ENCODE measurements at places on chromosomes 7 and 10. TPM values are rescaled to one million over a fixed set of nuclear protein-coding genes. Genes with fewer than 3 reads are reported as not detected.

GRCh38 chr7:28203508-28204240 lies 23.1 kb upstream of the JAZF1 start:
- DNase-seq = no peak
- H3K27me3 ChIP-seq = peaks cover 31% of the 10 kb centered on the region
- H3K36me3 ChIP-seq = no peaks in the 10 kb centered on the region
- no peak overlapping the region for H3K27ac ChIP-seq
- H3K4me3 ChIP-seq = no peak overlapping the region

DNA sequence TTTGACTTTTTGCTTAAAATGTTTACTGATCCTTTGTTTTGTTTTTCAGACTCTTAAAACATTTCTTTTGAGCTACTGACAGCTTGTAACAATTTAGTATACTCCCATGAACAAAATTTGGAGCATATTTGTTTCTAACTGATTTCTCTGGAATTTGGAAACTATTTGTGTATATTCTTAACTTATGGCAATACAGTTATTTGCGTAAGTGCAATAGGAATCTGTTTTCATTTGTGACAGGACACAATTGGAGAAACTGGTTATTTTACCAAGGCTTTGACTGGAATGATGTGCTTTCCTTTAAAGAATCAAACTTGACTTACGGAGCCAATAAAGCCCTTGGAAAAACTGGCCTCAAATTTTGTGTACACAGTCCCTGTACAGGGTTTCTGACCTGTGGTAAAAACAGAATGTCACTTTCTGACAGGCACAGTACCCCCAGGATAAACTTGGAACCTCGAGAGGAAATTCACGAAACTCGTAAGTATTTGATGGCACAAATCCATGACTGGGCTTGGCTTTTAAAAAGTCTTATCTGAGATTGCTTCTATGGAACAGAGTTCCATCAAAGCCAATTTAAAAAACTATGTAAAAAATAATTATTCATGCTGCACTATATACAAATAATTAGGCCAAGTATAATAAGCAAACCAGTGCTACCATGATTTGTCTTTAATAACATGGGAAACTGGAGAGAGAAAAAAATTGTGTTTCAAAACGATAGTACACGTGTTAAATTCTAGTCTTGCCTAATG lies 70.4 kb downstream of the ST8SIA6 start:
- H3K4me3 ChIP-seq = no peak overlapping the region
- no peak overlapping the region for H3K27ac ChIP-seq
- no peaks in the 10 kb centered on the region for H3K27me3 ChIP-seq

- H3K4me1 ChIP-seq = peaks cover 15% of the 10 kb centered on the region
- H3K4me3 ChIP-seq = no peak overlapping the region
- H3K27ac ChIP-seq = no peak overlapping the region
Observed at GRCh38 chr7:94059746-94060145, 55.6 kb upstream of the BET1 start.

DNA sequence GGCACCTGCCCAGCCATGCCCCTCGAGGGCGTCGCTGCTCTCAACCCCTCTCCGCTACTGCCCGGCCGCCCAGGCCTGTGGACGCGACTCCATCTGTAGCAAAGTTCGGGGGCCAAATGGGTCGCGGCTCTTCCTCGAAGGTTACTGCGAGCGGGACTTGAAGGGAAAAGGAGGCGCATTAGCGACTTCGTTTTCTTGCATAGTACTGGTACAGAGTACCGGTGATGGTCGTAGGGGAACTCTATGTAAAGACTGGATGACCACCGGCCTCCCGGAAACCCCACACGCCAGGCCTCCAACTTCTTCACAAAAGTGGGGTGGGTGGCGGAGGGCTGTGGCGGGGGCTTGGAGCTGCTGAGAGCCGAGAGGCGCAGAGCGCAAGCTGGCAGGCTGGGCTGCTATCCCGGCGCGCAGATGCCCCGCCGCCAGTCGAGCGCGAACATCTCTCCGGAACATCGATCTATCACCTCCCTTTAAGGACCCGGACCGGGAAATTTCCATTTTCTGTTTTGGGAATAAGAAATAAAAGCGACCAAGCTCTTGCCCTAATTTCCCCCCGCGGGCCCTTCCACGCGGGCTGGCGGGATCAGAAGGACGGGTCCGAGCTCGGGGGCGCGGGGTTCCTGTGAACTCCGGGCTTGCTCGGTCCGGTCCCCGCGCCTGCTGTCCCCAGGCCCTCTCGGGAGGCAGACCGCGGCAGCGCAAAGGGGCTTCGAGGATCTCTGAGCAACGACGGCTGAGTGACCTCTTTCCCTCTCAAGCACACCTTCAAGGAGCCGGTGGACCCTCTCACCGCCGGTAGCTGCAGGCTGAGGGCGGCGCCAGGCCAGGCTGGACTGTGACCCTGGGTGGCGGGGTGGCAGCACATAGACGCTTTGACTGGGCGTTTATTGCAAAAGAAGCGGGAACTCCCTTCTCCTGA lies 12.2 kb upstream of the FEZF1 start:
- peaks cover 31% of the 10 kb centered on the region for H3K27me3 ChIP-seq
- no peak overlapping the region for H3K4me3 ChIP-seq
- no peaks in the 10 kb centered on the region for H3K4me1 ChIP-seq
- no peak overlapping the region for H3K27ac ChIP-seq

DNA sequence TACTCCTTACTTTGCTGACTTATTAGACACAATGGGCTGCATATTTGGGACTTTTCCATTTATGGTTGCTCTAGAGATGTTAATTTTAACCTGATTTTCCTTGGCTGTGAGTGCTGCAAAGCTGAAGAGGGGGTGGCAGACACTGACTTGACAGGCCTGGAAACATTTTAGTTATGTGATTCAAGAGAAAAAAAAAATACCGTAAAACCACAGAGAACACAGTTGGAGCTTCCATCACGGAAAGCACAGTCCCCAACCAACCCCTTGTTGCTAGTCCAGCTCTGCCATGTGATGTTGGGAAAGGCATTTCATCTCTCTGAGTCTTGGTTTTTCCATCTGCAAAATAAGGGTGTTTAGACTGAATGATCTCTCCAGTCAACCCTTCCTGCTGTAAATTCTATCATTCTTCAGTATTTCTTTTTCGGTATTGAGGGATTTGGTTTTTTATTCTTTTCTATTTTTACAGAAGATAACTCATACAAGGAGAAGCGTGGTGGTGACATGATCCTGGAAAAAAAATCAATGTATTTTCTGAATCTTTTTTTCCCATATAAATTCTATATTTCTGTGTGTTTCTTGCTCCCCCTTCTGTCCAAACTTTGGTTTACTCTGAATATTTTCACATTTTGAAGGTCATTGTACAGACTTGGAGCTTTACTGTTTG lies 246.1 kb downstream of the REEP3 start:
- no peak for DNase-seq
- H3K27me3 ChIP-seq = peaks cover 1% of the 10 kb centered on the region
- no peaks in the 10 kb centered on the region for H3K4me1 ChIP-seq
- no peak overlapping the region for H3K27ac ChIP-seq
- H3K36me3 ChIP-seq = no peaks in the 10 kb centered on the region

DNA sequence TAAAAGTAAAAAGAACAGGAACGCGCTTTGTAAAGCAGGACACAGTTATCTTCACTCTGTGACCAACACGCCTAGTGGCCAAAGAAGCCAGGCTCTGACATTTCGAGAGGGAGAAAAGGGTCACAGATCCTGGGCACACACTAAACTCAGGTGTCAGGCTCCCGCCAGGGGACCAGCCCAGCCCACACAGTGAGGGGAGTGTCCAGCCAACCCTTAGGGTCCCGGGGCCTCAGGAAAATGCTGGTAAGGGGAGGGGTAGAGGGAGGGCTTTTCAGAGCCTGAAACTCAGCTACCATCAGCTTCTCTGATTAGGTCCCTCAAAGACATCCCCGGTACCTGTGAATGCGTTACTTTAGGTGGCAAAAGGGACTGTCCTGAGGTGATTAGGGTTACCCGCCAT lies 16.6 kb downstream of the ANXA11 start:
- peak overlapping the region; percentile 88 for H3K27ac ChIP-seq
- H3K36me3 ChIP-seq = peaks cover 11% of the 10 kb centered on the region
- DNase-seq = no peak
- H3K4me3 ChIP-seq = no peak overlapping the region
- no peaks in the 10 kb centered on the region for H3K27me3 ChIP-seq
- H3K4me1 ChIP-seq = peaks cover 81% of the 10 kb centered on the region

DNA sequence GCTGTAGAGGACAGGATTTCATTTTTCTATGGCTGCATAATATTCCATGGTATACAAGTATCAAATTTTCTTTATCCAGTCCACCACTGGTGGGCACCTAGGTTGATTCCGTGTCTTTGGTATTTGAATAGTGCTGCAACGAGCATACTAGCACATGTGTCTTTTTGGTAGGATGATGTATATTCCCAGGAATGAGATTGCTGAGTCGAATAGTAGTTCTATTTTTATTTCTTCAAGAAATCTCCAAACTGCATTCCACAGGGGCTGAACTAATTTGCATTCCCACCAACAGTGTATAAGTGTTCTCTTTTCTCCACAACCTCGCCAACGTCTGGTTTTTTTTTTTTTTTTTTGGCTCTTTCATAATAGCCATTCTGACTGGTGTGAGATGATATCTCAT lies 550.0 kb downstream of the REEP3 start:
- H3K27ac ChIP-seq = no peak overlapping the region
- H3K4me3 ChIP-seq = no peak overlapping the region
- DNase-seq = no peak
- H3K4me1 ChIP-seq = no peaks in the 10 kb centered on the region
- no peaks in the 10 kb centered on the region for H3K36me3 ChIP-seq
- peaks cover 6% of the 10 kb centered on the region for H3K27me3 ChIP-seq

GRCh38 chr7:127730658-127731276 lies 78.8 kb downstream of the SND1 start:
- H3K27me3 ChIP-seq = no peaks in the 10 kb centered on the region
- H3K4me1 ChIP-seq = no peaks in the 10 kb centered on the region
- H3K27ac ChIP-seq = no peak overlapping the region
- H3K36me3 ChIP-seq = peaks cover 39% of the 10 kb centered on the region
- H3K4me3 ChIP-seq = no peak overlapping the region

DNA sequence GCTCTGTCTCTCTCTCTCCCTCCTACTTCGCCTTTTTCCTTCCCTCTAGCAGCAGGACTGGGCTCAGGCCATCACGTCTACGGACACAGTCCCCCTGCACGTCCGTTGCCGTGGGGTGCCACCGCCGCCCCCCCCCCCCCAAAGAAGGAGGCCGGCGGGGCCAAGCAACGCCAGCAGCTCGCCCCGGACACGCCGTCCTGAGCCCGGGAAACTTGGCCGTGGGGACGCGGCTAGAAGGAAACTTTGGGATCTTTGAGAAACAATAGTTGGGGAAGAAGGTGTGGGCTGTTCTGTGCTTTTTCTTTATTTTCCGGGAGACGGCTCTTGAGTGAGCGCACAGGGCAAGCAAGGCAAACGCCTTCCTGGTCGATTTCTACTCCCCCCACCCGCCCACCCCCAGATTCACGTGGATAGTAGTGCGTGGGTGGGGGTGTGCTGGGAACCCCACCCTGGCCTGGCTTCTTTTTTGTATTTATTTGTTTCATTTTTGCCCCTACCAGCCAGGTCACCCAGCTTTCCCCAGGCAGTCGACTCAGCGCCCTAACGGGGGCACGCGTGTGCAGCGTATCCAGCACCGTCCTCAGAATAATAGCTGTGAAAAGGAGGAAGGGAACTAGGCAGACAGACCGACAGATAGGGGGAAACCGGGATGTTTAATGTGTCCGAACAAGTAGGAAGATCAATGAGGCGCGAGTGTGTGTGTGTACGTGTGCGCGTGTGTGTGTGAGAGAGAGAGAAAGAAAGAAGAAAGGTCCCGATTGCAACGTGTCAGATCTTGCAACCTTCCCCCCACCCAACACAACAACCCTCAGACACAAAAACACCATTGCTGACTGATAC lies 1.4 kb downstream of the MXI1 start:
- H3K27me3 ChIP-seq = peaks cover 1% of the 10 kb centered on the region
- DNase-seq = peak; percentile 52
- peaks cover 40% of the 10 kb centered on the region for H3K4me1 ChIP-seq
- H3K27ac ChIP-seq = peak overlapping the region; percentile 84

GRCh38 chr10:130554701-130555410 lies 418.7 kb downstream of the GLRX3 start:
- no peaks in the 10 kb centered on the region for H3K4me1 ChIP-seq
- no peak for DNase-seq
- no peaks in the 10 kb centered on the region for H3K36me3 ChIP-seq

GRCh38 chr7:155722118-155722517 lies 77.7 kb downstream of the RBM33 start:
- DNase-seq = no peak
- peaks cover 17% of the 10 kb centered on the region for H3K4me1 ChIP-seq
- H3K36me3 ChIP-seq = peaks cover 12% of the 10 kb centered on the region
- H3K4me3 ChIP-seq = no peak overlapping the region

DNA sequence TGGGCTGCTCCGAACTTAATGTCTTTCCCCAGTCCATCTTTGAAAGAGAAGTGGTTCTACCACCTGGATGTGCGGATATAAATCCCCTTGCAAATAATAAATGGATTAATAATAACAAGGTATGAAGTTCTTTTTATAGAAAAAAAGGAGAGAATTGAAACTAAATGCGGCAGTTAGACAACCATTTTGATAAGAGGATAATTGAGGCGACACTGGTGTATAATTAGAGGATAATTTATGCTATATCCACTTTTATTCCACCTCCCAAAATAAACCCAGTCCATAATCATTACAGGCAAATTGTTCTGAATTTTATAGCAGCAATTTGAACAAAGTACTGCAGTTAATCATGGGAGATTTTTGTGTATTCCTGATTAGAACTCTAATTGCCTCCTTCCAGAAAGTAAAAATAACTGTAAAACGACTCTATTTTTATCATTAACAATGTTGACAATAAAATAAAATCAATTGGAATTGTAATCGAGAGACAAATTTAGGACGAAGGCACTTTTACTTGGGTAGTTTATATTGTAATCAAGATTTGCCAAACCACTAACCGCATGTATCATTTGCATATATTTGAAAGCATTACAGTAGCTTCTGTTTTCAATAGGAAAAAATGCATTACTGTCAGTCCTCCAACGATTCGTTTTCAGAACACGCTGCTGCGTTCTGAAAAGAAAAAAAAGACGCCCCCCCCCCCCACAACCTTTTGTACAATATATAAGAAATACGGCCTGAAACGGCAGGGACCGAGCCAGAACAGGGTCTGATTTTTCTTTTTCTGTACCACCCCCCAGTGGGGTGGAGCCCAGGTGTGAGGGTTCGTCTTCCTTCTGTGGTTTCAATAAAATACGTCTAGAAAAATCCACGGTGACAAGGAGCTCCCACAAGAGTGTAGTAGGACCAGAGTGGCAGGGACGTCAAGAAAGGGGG lies 838 bp upstream of the DLX6 start:
- peaks cover 20% of the 10 kb centered on the region for H3K4me1 ChIP-seq
- H3K27ac ChIP-seq = no peak overlapping the region
- H3K27me3 ChIP-seq = peaks cover 80% of the 10 kb centered on the region
- H3K4me3 ChIP-seq = peak overlapping the region; percentile 20

- no peak overlapping the region for H3K4me3 ChIP-seq
- H3K27ac ChIP-seq = no peak overlapping the region
- peaks cover 18% of the 10 kb centered on the region for H3K27me3 ChIP-seq
- no peak for DNase-seq
- no peaks in the 10 kb centered on the region for H3K36me3 ChIP-seq
Observed at GRCh38 chr10:15483215-15484075, 112.4 kb upstream of the FAM171A1 start.

GRCh38 chr7:101828301-101829020 lies 11.0 kb downstream of the CUX1 start:
- H3K4me1 ChIP-seq = peaks cover 5% of the 10 kb centered on the region
- H3K27ac ChIP-seq = no peak overlapping the region
- no peaks in the 10 kb centered on the region for H3K27me3 ChIP-seq
- no peaks in the 10 kb centered on the region for H3K36me3 ChIP-seq

Gene GRK5
- 22.7 TPM for total RNA-seq

Gene ACSM6
- not detected for total RNA-seq

Gene XRCC2
- total RNA-seq = 15.0 TPM

Gene HGF
- total RNA-seq = not detected

Gene UPK3B
- 1.6 TPM for total RNA-seq

Gene LRCH4
- 97.7 TPM for total RNA-seq

Gene XPNPEP1
- 66.4 TPM for total RNA-seq

Gene NPFFR1
- total RNA-seq = not detected

Gene CCDC6
- 51.5 TPM for total RNA-seq

Gene KCNIP2
- 1.8 TPM for total RNA-seq

Gene CPVL
- total RNA-seq = not detected

Gene ANTXRL
- not detected for total RNA-seq

Gene ACADSB
- total RNA-seq = 25.1 TPM
